WTC11 (cell line): ENCODE measurements at places on chromosomes 12 and 14.

DNA sequence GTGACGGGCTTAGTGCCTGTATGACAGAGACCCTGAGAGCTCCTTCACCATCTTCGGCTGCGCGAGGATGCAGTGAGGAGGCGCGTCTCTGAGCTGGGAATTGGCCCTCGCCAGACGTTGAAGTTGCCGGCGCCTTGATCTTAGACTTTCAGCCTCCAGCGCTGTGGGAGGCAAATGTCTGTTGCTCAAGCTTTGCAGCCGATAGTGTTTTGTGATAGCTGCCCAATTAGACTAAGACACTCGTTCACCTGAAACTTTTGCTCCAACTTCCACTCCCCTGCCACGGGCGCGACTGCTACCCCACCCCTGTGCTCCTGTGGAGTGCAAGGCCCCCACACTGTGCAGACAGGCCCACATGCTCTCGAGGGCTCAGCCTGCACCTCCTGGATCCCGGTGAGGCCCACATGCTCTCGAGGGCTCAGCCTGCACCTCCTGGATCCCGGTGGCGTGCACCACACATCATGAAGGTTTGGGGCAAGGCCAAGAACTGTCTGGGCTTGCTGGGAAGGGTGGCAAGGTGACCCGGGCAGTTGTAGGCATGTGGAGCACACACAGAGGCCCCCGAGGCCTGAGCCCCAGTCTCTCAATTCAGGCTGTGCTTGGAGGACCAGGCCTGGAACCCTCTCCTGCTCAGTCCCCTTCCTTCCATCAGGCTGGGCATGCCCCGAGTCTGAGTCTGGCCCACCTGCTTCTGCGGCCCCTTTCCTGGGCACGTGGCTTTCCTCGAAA is 324.6 kb downstream of the TMEM121 start:
- H3K27ac ChIP-seq = no peak overlapping the region
- H3K4me1 ChIP-seq = no peaks in the 10 kb centered on the region
- H3K27me3 ChIP-seq = peaks cover 18% of the 10 kb centered on the region
- no peak for DNase-seq
- peaks cover 58% of the 10 kb centered on the region for H3K36me3 ChIP-seq

- H3K27me3 ChIP-seq = no peaks in the 10 kb centered on the region
- no peak overlapping the region for H3K27ac ChIP-seq
- DNase-seq = no peak
- no peaks in the 10 kb centered on the region for H3K4me1 ChIP-seq
Observed at GRCh38 chr12:5008661-5009060, 35.0 kb upstream of the KCNA5 start.

GRCh38 chr12:8987163-8987562 is 2.2 kb upstream of the KLRG1 start:
- no peak overlapping the region for H3K27ac ChIP-seq
- H3K4me3 ChIP-seq = no peak overlapping the region
- H3K36me3 ChIP-seq = no peaks in the 10 kb centered on the region
- no peaks in the 10 kb centered on the region for H3K4me1 ChIP-seq
- no peaks in the 10 kb centered on the region for H3K27me3 ChIP-seq

DNA sequence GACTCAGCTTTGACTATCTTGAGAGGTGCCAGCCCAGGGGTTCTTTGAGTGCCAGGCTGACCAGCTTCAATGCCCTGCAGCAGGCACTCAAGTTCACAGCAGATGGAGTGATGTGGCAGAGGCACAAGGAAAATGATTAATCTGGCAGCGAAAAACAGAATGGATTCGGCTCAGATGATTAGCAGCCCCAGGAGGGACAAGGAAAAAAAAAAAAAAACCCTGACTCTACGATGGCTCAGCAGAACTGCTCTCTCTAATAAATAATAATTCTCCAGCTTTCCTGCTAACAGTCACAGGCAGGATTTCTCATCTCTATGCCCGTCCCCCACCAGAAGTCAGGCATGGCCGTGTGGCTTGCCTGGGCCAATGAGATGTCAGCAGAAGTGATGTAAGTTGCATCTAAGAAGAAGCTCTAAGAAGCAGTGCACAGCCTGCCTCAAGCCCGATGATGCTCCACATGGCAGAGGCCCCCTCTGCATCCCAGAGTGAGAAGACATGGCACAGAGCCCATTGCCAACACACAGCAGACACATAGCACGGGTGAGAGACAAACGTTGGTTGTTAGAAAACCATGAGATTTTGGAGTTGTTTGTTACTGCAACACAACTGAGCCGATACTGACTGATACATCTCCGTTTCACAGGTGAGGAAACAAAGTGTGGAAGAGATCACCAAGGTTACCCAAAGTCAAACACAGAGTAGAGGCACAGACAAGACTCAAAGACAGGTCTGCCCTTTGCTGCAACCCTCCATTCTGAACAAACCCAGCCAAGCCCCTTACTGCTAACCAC is 111.0 kb downstream of the SCARB1 start:
- DNase-seq = no peak
- H3K4me3 ChIP-seq = no peak overlapping the region
- no peak overlapping the region for H3K27ac ChIP-seq
- H3K27me3 ChIP-seq = no peaks in the 10 kb centered on the region; the same call in none of the 2 replicates
